Stimulated activated CD4-positive, alpha-beta T cell treated with anti-CD3 and anti-CD28 coated beads, TNF-alpha, amount 100 ng/mL, for 48 hours (primary cell): ENCODE measurements at places on chromosomes 4 and X.

- no peak for DNase-seq
Measured at GRCh38 chr4:115113506-115114106, at the start of gene NDST4. NDST4 (minus strand) TSS chr4:115113620; CDS start chr4:115077036, 36,584 bp downstream.

GRCh38 chr4:109671350-109671749, 31.9 kb downstream of the CASP6 start:
- DNase-seq: no peak

GRCh38 chr4:25144870-25145481, 15.3 kb downstream of the SEPSECS start:
- no peak for DNase-seq

DNA sequence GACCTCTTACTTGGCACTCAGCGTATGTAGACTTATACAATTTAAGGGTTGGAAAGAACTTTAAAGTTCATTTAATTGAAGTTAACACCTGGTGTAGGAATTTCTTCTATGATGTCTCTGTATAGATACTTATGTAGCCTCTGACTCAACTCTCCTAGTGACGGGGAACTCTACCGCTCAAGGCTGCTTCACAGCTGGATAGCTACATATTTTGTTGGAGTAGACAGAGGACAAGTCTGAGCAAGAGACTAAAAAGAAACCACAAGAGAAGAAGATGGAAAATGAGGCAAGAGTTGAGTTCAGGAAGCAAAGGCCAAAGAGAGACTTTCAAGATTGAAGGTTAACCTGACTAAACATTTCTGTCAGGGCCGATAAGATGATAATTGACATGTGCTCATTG, 52.6 kb downstream of the GPR50 start:
- no peak for DNase-seq

DNA sequence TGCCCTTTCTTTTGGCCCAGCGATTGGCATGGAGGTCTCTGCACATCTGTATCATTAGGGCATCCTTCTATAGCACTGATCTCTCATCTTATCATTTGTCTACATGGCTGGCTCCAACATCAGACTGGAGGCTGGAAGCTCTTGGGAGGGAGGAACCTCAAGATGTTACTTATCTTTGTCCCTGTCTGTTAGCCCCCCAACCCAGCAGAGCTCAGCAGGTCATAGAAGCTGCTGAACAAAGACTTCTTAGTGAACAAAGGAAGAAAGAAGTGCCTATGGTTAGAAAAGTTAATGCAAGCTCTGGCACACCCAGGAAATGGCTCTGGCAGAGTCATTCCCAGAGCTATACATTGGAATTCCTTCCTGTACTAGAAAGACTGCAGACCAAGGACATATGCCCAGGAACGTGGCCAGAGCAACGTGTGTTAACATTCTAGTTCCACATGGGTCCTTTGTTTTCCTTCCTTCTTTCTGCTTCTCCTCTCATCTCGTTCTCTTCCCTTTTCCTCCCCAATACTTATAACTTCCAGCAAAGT, 74.0 kb downstream of the SEL1L3 start:
- DNase-seq: no peak
